Heart right ventricle (tissue), 16 donors: ENCODE measurements at places on chromosomes 7 and 10. TPM values are rescaled to one million over a fixed set of nuclear protein-coding genes. Genes with fewer than 3 reads are reported as not detected.

The HABP2 gene
- total RNA-seq, result not detected

The COL13A1 gene
- 0.70 TPM for total RNA-seq

DNA sequence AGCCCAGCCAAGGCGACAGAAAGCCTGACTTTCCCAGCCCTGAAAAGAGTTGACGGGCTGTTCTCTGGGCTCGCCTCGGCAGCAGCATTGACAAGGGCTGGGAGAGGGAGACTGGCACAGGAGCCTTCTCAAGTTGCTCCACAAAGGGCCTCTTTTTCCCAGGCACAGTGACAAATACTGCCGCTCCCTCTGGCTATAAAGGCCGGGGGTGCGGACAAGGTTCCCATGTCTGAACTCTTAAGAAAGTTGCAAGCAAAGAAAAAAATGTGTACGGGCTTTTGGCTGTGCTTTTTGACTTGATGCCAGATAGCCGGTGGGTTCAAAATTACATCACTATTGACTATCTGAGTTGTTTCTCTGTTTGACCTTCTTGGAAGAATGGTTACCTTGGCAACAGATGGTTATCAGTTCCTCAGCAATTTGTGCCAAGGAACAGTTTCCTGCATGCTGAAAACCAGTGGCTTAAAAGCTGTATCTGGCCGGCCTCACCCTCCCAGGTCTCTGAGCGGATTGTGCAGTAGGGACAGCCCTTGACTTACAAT lies 115.9 kb upstream of the EEPD1 start:
- peak; percentile 52 for DNase-seq

GRCh38 chr7:142442396-142442795 lies 184.5 kb upstream of the PRSS58 start:
- DNase-seq, result no peak

DNA sequence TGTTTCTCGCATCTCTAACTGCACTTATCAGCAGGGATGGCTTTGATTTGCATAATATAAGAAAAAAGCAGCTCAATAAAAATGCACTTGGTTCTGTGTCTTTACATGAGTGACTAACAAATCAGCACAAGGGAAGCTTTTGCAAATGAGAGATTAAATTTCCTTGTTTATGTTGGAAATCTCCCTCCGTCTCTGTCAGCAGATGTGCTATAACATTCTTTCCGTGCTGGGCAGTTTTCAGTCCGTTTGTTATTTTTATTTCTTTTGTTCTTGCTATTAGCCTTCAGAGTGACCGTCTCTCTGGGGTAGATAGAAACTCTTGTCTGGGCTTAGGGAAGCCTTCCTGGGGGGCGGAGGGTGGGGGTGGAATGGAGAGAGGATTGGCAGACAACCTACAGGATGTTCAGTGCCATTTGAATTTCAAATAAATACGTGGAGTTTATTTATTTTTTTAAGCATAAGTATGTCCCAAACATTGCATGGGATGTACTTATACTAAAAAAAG lies 96.0 kb downstream of the GATA3 start:
- no peak for DNase-seq

DNA sequence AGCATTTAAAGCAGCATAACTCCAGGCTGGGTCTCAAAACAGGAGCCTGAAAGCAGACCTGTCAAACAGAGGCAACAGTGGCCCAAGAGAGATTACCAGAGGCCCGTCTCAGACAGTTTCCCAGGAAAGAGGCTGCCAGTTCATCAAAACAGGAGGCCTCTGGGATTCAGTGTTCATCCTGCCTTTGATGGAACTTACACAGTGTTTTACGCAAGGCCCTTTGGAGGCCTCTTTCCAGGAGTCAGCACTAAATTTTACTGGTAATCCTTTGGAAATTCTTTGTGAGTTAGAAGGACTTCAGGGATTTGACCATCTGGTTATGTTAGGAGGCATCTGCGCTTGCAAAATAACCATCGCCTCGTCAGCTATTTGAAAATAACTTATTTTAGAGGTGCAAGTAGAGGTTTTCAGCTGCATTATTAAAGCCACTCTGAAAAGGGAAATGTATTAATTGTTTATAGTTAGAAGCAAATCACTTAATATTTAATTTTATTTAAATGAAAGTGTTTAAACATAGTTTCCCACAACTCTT lies 501.2 kb upstream of the COBL start:
- no peak for DNase-seq

- DNase-seq, result no peak
Observed at GRCh38 chr7:101216860-101217387, 457 bp downstream of the PLOD3 start.

DNA sequence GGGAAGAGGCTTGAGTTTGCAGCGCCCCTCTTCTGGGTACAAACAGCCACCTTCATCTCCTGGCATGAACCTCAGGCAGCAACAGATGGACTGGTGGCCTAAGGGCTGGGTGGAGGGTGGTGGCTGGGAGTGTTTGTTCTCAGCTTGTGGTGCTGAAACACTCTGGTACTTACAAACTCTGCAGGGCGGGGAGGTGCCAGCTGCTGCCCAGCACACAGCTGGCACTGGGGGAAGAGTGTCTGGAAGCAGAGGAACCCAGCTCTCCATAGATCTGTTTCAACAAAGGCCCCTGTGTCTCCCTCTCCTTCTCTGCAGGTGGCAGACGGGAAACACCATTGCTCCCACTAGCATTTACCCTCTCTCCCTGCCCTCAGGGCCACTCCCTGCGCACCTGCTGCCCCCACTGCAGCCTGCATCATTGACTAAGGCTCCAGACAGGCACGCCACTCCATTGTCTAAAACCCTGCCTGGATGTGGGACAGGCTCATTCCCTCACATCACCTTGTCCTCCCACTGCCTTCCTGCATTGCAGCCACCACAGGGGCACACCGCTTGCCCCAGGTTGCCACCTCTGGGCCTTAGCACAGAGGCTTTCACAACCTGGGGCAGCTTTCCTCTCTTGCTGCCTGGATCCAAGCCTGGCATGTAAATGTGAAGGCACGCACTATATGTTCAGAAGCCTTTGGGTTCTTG lies 6.5 kb downstream of the ARHGAP22 start:
- no peak for DNase-seq

DNA sequence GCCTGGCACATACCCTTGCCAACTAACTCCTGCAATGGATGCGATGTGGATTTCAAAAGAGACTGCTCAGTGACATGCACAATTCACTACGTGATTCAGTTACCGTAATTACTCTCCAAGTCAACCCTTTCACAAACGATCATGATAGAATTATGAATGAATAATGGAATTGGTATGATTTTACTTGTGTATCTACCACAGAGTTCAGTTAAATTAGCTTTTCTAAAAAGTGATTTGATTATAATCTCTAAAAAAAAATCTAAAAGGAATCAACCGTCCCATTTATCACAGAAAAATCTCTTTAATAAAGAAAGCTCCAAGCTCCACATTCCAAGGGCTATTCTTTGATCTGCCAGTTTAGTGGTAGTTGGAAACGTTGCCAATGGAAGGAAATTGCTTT lies 30.4 kb upstream of the RSU1 start:
- no peak for DNase-seq

GRCh38 chr10:4473977-4474376 lies 352.0 kb upstream of the AKR1E2 start:
- no peak for DNase-seq

- DNase-seq, result no peak
Observed at GRCh38 chr7:91565499-91566401, 301.5 kb downstream of the FZD1 start.
